Anterior cingulate cortex (tissue), 58 donors: ENCODE measurements at places on chromosomes 2 and 18.

- no peak for DNase-seq
Measured at GRCh38 chr2:173431191-173431590, 76.5 kb downstream of the CDCA7 start.

DNA sequence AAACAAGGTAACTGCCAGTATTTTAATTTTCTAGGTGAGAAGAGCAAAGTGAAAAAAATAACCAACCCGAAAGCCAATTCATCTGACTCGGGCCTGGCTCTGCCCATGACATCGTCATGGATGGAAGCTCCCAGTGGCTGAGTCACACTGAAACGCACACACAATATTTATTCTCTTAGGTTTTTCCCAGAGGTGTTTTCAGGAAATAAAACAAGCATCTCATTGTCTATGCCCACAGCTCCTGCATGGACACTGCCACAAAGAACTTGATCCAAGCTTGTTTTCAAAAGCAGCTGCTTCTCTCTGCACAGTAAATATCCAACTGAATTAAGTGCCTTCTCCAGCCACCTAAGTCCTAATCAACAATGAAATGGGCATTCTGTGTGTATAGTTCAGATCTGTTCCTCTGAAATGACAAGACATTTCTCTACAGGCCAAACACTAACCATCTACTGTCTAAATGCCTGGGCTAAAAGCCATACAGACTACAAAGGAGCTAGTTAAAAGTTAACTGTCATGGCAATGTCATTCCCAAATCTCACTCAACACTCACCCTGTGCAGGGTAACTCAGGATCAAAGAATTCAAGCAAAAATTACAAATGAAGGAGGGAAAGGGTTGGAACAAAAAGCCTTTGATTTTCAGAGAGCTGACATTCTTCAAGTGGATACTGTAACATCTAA lies 62.9 kb downstream of the RPL31 start:
- DNase-seq: no peak

DNA sequence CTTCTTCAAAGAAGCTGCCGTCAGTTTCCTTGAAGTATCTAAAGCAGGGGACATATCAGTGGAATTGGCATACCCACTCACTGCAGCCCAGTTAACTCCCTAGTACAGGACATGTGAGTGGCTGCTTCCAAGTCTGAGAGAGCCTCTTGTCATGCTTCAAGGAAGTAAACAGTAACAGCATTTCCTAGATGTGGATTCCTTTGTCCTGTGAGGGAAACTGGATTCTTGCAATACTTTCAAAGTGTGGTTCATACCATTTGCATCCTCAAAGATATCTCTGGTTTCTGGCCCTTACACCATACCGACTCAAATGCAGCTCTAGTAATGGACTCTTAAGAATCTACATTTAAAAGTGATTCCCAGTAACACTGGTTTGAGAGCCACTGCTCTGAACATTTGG lies 87.2 kb downstream of the ESCO1 start:
- DNase-seq: no peak

GRCh38 chr2:190123956-190124355 lies 61.4 kb upstream of the MSTN start:
- DNase-seq: no peak

GRCh38 chr2:74704216-74704615 lies 50.2 kb downstream of the SEMA4F start:
- DNase-seq: no peak

DNA sequence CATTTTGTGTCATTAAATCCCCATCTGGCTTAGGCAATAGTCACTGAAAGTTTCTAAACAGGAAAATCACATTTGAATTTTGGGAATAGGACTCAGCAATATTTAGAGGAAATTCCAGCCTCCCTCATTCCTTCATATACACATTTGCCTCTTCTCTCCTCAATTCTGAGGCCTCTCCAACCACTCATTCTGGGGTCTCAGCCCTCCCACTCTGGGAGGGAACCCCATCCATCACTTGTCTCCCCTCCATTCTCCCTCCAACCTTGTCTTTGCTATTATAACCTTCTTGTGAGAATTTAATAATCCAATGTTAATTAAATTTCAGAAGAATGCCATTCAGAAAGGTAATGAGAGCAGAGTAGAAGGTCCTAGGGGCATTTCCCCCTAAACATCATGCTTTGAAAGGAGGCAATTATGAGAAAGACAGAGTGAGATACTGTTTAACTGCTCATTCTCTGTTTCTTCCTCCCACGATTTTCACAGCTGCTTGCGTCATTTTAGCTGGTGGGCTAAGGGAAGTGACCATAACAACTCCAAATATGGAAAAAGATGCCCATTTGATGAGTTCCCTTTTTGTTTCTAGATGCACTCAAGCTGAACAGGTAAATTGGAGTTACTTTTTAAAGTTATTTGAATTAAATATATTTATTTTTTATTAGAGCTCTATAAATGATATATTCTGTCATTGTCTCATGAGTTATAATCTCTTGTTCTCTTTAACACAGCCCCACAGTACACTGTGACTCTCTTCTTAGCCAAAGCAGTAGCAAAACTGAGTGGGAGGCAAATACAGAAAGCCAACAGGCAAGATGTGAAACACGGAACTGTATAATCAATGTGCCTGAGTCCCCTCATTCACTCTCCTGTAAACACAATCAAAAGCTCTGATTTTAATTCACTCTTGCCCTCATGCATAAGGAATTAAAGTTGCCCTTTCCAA lies 135.1 kb downstream of the DLGAP1 start:
- DNase-seq: no peak

DNA sequence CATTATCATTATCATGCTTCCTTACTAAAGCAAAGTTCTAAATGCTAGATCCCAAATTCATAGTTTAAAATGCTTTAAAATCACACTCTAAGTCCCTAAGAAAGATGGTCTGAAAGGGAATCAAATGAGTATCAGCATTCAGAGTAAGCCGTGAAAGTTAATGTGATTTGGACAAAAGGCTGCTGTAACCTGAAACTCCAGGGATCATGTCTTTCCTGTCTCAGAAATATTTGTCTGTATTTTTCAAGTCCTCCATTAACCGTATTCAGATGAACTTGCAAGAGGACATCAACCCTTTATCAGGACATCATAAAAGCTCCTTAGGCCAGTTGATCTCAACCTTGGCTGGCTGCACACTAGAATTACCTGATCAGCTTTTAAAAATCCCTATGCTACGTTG lies 324.3 kb upstream of the PKDCC start:
- no peak for DNase-seq

- no peak for DNase-seq
Measured at GRCh38 chr18:78521136-78521535, 458.5 kb upstream of the SALL3 start.

- no peak for DNase-seq
Measured at GRCh38 chr18:77059294-77059916, 73.2 kb downstream of the MBP start.

- no peak for DNase-seq
Measured at GRCh38 chr2:332592-332991, 44.7 kb upstream of the ALKAL2 start.

GRCh38 chr2:54808661-54809060 lies 85.2 kb downstream of the EML6 start:
- DNase-seq: no peak
